GM04503 (cell line): ENCODE measurements at places on chromosomes 6 and 20.

DNA sequence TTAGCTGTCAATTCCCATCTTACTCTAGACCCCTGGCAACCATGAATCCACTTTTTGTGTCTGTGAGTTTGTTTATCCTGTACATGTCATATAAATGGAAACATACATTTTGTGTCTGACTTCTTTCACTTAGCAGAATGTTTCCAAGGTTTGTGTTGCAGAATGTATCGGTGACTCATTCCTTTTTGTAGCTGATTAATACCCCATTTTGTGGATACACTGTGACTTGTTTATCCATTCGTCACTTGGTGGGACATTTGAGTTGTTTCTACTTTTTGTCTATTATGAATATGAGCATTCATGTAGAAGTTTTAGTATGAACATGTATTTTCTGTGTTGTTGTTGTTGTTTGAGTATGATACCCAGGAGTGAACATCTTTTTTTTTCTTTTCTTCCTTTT is 21.4 kb downstream of the CDYL start:
- no peak for DNase-seq

DNA sequence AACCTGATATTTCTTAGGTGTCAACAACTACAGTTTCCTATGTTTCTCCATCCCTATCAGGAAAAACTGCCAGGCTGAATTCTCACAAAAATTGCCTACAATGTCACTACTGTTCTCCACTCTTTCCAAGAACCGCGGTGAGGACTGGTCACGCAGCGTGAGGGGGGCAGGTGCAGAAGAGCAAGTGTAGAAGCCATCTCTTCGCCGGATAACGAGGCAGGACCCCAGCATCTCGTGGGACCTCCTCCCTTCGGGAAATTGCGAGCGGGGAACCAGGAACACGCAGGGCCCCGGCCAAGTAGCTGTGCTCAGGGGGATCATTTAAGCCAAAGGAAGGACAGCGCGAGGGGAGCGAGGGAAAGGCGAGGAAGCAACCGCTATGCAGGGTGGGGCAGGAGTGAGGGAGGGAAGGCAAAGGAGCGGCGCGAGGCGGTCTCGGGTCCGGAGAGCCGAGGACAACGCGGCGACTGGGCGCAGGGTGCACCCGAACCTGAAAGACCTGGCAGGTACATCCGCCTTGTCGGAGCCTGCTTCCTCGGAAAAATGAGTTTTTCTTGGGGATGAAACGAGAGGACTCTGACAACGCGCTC is 559 bp downstream of the APMAP start:
- DNase-seq = no peak

DNA sequence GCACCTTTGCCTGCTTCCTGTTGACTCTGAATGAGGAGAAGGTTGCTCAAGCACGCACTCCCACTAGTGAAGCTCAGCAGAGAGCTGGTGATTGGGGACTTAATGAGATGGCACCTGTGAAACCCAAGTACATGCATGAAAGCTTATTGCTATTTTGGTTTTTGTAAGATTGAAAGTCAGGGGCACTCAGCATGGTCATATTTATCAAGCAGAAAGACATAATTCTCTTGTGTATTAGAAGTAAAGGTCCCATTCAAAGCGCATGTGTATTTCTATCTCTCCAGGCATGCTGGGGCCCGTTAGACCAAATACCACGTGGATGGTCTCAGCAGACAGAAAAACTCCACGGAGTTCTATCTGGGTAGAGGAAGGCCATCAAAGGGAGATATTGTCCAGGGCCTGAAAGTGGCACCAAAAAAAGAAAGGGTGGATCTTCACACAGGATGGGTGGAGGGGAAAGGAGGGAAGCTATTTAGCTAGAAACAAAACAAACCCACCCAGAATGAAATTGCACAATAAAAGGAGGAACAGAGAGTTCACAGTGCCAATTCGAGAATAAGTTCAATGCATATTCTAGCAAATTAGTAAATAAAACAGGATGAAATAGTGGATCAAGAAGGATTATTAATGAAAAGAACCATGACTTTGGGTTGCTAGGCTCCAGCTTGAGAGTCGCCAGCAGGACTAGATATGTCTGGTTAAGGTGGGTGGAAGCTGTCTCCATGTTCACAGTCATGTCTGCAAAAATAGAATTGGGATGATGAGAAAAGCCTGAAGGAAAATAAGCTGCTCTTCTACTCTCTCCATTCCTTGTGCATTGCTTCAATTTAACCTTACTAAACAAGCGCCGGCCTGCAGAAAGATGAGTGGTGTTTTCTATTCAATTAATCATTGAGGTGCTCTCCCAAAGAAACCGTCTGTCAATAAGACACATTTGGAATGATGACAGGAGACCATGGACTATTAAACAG is 224.9 kb upstream of the DTNBP1 start:
- DNase-seq = no peak

- no peak for DNase-seq
Observed at GRCh38 chr6:68634726-68635411, at the start of gene ADGRB3. ADGRB3 (plus strand) TSS chr6:68635282; CDS start chr6:68638676, 3,394 bp downstream.

DNA sequence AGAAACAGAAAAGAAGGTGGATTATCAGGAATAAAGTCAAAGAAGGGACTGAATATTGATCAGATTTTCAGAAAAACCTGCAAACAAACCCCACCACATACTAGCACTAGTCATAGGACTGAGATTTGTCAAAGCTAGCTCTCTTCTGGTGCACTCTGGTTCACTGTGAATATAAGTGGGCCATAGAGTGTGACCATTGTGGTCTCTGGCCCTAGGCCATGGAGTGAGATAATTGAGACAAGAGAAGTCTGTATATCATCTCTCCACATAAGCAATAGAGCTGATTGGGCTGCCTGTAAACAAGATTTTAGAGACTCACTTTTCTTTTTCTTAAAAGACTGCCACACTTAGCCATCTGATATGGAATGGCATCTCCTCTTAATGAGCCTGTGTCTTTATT is 247.2 kb downstream of the LAMA2 start:
- no peak for DNase-seq

DNA sequence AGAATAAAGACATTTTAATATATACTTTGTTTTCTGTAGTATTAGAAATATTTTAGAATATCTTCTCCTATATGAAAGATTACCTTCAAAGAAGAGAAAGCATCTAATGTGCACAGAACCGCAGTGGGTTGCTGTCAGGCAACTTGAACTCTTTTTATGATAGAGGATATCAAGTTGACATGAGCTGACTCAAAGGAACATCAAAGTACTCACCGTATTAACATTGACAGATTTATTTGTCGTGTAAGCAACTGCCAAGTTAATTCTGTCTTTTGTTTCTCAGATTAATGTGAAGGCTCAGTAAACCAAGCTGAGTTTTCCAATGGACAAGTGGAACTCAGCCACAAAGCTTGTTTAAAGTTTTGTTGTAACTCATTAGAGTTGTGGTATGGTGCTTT is 2.2 kb upstream of the GINM1 start:
- no peak for DNase-seq

GRCh38 chr20:17327185-17328148 is 100.6 kb downstream of the PCSK2 start:
- DNase-seq = no peak

DNA sequence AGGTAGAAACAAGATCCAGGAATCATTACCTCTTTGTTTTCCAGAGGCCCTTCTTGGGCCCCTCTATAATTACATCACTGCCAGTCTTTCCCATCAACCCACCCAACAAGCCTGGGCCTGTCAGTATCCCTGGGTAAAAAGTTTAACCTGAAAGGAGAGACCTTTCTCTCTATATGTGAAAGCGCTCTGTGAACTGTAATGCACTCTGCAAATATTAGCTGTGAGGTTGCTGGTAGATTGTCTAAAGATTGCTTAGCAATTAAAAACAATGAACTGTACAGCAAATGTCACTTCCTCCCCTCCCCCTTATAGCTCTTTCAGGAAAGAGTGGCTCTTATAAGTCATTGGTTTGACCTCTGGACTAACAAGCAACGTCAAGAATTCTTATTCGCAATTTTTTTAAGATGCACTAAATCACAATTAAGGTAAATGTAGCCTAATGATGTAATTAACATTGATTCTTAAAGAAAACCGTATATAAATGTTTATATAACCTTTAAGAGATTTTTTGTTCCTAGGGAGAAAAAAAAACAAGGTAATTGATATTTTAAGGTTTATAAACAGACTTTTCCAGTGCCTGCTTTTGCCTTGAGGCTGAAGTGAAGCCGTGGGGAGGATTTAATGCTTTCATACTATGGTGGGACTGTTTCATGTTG is 18.4 kb downstream of the ECT2L start:
- no peak for DNase-seq

DNA sequence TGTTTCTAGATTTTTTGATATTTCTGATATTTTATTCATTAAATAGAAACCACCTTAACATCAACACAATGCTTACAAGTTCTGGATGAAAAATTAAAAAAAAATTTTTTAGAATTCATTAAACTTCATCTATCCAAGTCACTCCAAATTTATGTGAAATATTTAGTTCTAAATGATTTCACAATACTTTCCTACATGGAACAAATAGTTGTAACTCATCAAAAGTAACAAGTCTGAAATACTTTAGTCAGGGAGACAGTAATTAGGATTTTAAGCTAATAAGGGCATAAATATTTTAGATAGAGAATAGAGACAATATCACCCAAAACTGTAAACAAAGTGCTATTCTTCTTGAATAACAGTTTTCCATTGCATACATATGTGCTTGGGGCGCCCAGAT is 147.8 kb downstream of the HIVEP2 start:
- DNase-seq = no peak

- DNase-seq = no peak
Observed at GRCh38 chr6:163876391-163876790, 461.9 kb downstream of the QKI start.

- no peak for DNase-seq
Observed at GRCh38 chr6:95017922-95018321, 559.4 kb upstream of the MANEA start.

GRCh38 chr20:33578510-33578909 is 83.6 kb upstream of the C20orf144 start:
- DNase-seq = peak; percentile 37

- DNase-seq = no peak
Observed at GRCh38 chr6:42932412-42932811, 3.1 kb downstream of the CNPY3 start.

GRCh38 chr6:147207837-147208754 is 3.9 kb downstream of the STXBP5 start:
- no peak for DNase-seq

GRCh38 chr20:24987244-24987643 is 5.3 kb downstream of the APMAP start:
- DNase-seq = no peak

DNA sequence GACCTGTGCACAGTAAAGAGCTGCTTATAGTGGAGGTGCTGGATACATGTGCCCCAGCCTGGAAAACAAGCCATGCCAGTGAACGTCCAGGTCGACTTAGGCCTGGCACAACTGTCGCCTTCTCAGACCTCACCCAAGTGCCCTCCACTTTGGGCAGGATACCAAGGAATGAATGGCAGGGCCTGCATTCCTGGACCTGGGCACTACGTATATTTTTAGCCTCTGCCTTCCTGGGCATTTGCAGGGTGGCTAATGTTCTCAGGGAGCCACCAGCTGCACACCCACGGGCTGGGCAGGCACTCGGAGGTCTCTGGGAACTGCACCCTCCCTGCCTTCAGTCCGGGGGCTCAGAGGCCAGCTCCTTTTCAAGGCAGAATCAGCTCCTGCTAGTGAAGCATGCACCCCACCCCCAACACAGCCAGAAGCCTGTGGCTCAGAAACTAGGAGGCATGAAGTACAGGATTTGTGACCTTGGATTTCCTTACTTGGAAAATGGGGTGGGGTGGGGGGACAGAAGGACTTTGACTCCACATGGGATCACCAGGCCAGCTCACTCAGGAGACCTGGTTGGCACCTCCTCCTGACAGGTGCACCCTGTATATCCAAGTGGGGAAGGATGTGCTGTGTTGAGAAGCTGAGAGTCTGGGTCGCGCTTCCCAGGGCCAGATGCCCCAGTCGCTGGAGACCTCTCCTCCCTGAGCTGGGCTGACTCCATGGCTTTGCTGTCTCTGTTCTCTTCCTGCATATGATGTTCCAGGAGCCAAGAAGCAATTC is 2.5 kb upstream of the LSM14B start:
- no peak for DNase-seq

- no peak for DNase-seq
Observed at GRCh38 chr6:117138920-117139319, 126.4 kb upstream of the VGLL2 start.

DNA sequence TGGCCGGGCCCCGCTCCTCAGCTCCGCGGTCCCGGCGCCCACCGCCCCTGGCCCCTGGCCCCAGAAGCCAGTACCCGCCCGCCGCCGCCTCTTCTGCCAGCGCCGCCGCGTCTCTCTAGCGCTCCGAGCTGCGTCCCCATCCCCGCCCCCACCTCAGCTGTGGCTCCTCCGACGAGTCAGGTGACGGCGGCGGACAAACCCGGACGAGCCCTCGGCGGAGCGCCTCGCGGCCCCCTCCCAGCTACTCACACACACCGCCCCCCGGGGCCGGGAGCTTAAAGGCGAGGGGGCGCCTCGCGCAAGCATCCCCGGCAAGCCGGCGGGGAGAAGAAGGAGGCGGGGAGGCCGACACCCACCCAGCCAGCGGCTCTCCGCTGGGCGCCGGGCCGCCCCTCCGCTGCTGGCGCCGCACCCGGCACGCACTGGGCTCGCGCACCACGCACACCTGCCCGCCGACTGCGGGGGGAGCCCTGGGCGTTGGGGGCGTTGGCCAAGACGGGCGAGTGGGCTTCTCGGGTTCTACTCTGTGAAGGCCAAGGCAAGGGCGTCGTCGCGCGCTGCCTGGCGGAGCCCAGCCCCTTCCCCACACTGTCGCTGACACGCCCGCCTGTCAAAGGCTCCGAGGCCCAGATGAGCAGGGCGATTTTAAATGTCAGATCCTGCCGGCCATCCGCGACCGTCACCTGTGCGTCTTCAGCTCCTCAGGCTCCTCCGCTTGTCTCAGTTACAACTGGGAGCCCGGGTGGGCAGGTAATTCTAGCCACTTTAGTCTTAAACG is at the start of gene SNAP91:
TSS of gene SNAP91 (minus strand) at position 132 of the 778 bp plus-strand sequence. CDS start 1,174 bp downstream, outside the sequence.
- DNase-seq = no peak

DNA sequence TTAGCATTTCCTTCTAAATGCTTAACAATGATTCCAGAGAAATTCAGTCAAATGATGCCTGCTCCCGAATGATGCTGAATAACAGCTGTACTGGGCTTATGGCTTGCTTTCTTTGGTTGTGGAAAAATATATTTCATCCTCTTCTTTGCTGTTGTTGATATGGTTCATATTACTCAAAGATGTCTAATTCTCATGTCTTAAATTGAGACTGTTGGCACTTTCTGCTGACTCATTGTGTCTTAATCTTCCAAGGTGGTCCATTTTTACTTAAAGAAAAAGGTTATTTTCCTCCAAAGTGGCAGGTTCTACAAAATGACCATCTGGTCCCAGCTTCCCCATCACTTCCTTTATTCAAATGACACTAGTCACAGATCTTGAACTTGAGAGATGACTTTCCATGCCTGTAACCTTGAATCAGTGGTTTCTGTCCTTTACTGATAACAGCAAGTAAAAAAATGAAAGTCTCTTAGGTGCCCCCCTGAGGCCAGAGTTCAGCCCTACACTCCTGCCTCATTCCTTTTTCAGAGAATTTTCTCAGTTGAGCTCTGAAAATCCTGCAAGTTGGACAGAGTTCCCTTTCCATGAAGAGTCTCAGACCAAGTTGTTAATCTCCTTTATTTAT is 6.9 kb downstream of the SNAP25 start:
- DNase-seq = no peak
